ENCODE measurements at places on chromosomes 1 and 21.

DNA sequence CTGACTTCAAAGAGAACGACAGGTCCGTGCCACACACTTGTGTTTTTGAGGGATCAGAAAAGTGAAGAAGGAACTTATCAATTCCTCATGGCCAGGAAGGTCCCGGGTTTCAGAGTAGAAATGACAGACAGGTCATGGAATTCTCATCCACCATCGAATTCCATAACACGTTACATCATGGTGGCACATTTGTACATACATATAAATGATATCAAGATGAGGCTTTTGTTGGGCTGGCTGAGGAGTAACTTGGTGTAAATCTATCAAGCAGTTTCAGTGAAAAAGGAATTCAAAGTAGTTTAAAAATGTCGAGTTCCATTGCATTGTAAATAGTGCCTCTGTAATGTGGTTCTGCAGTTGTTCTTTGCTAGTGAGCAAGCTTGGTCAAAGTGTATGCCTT is 22.9 kb upstream of the GNPAT start:
- DNase-seq: no peak

GRCh38 chr21:14998336-14998735 is 66.5 kb downstream of the NRIP1 start:
- DNase-seq: no peak

- DNase-seq: no peak
These were observed 50.1 kb downstream of the COL18A1 start for GRCh38 chr21:45454926-45455673.

- DNase-seq: no peak
These were observed 239.9 kb upstream of the TMEM51 start for GRCh38 chr1:14913482-14914177.

GRCh38 chr21:42970946-42971653 is 3.3 kb upstream of the PKNOX1 start:
- DNase-seq: no peak

- DNase-seq: peak; percentile 62
These were observed 87.6 kb upstream of the DUSP10 start for GRCh38 chr1:221829327-221830015.

GRCh38 chr1:67004176-67004575 is 49.8 kb downstream of the SLC35D1 start:
- no peak for DNase-seq

DNA sequence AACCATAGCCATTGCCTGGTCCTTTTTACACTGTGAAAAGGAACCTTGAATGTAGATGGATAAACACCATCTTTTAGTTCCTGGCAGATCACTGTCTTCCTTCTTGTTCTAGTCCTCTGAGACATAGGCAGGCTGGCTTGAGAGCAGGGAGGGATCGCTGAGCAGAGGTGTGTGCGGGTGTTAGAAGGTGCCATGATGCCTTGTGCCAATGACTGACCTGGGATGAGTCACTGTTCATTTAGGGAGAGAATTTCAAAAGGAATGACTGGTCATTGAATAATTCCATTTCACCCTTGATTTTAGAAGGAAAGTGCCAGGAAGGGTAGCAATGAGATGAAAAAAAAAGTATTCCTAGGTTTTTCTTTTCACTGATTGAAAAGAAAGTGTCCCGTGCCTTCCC is 383.9 kb downstream of the KIF26B start:
- DNase-seq: no peak

DNA sequence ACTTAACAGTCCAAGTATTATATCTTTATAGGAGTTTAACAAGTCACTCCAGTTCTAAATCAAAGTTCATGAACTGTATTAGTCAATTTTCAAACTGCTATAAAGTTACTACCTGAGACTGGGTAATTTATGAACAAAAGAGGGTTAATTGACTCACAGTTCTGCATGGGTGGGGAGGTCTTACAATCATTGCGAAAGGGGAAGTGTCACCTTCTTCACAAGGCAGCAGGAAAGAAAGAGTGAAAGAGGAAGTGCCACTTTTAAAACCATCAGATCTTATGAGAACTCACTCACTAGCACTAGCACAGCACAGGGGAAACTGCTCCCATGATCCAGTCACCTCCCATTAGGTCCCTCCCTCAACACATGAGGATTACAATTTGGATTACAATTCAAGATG is 70.0 kb downstream of the CLCA4 start:
- peak; percentile 23 for DNase-seq

GRCh38 chr21:38315122-38315521 is 58.3 kb downstream of the KCNJ15 start:
- no peak for DNase-seq

DNA sequence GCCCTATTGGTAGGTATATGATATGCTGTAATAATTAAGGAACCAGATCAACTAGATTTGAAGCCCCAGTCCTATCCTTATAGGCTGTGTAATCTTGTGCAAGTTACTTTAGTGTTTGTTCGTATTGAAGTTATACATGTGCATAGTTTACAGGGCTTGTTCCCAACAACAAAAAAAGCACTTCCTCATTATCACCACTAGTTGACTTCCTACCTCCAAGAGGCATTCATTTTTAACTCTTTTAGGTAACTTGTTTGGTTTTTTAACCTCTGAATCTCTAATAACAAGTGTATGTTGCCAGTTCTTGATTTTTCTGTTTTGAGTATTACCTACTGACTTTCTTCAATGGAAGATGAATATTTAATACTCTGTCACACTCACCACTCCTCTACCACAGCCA is 71.9 kb downstream of the ST3GAL3 start:
- no peak for DNase-seq

- no peak for DNase-seq
These were observed 42.0 kb upstream of the SPOCD1 start for GRCh38 chr1:31857863-31858262.

GRCh38 chr21:36571556-36571955 is 91.6 kb upstream of the CLDN14 start:
- DNase-seq: no peak

- DNase-seq: no peak
These were observed 115.9 kb downstream of the OMA1 start for GRCh38 chr1:58430421-58431275.

DNA sequence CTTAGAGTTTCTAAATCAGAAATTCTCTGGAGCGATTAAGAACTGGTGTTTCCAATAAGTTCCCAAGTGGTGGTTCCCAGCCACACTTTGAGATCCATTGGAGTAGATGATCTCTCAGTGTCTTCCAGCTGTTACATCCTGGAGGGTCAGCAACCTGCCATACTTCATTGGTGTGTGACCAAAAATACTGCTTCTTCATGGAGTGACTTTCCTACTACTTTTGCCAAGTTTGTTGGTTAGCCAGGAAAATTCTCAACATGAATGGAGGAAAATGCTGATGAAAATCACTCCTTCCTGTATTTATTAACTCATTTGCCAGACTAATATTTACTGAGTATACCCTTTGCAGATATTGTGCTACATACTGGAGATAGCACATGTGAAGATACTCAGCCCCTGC is 186.1 kb downstream of the FGGY start:
- DNase-seq: no peak

DNA sequence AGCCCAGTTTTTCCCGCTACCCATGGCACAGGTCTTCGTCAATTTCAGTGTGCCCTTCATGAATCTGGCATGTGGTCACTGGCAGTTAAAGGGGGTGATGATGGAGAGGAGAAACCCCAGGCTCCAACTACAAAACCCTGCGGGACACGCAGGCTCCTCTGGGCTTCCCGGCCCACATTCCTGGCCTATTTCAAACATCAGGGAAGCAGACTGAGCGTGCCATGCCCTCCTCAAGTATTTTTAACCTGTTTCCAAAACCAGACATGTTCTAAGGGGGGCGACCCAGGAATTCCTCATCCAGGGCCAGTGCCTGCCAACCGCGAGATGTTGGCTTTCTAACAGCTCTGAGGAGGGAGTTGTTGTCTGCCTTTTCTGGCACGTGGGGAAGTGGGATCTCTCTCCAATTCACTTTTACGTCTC is 85.1 kb downstream of the CAPZB start:
- DNase-seq: no peak

- DNase-seq: no peak
These were observed 15.1 kb downstream of the FLG start for GRCh38 chr1:152309955-152310354.

DNA sequence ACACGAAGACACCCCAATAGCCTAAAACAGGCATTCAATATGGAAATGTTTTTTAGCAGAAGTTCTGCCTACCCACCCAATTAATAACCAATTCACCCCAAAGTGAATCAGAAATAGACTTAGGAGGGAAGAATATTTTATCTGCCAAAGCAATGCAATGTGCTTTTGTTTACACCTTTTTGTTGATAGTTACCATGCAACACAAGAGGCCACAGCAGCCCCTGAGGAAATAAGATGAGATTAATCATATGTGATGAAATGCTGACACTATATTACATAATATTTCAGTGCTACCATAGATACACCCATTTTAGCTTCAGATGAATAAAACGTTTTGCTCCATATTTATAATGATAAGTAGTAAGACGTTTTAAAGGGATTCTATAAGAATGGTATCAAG is 60.9 kb upstream of the RGS2 start:
- no peak for DNase-seq
